Activated naive CD8-positive, alpha-beta T cell treated with anti-CD3 and anti-CD28 coated beads, Interleukin-2, amount 10 ng/mL, durations not matched to agents 7 days and 5 days (primary cell): ENCODE measurements at places on chromosomes 2 and 18. TPM values are rescaled to one million over a fixed set of nuclear protein-coding genes. Genes with fewer than 3 reads are reported as not detected.

GRCh38 chr2:37917281-37918228, 7.5 kb upstream of the RMDN2 start:
- H3K4me3 ChIP-seq: no peak overlapping the region
- H3K27ac ChIP-seq: no peak overlapping the region
- DNase-seq: no peak
- H3K4me1 ChIP-seq: peaks cover 7% of the 10 kb centered on the region
- H3K36me3 ChIP-seq: peaks cover 1% of the 10 kb centered on the region
- H3K27me3 ChIP-seq: peaks cover 34% of the 10 kb centered on the region

GRCh38 chr2:240211598-240212424, 71.4 kb upstream of the OTOS start:
- H3K4me3 ChIP-seq: no peak overlapping the region
- no peaks in the 10 kb centered on the region for H3K27me3 ChIP-seq
- no peaks in the 10 kb centered on the region for H3K4me1 ChIP-seq
- no peaks in the 10 kb centered on the region for H3K36me3 ChIP-seq
- H3K27ac ChIP-seq: no peak overlapping the region
- no peak for DNase-seq

DNA sequence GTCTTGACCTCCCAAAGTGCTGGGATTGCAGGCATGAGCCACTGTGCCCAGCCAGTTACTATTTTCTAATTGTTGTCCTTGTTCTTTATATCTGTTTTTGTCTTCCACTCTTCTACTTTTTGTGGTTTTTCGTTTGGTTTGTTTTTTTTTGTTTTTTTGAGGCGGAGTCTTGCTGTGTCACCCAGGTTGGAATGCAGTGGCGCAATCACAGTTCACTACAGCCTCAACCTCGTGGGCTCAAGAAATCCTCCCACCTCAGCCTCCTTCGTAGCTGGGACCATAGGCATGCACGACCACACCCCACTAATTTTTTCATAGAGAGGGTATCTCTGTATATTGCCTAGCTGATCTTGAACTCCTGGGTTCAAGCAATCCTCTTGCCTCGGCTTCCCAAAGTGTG, 100.7 kb downstream of the EHBP1 start:
- no peaks in the 10 kb centered on the region for H3K27me3 ChIP-seq
- H3K4me1 ChIP-seq: peaks cover 12% of the 10 kb centered on the region
- DNase-seq: no peak
- peaks cover 16% of the 10 kb centered on the region for H3K36me3 ChIP-seq

- no peak overlapping the region for H3K27ac ChIP-seq
- no peaks in the 10 kb centered on the region for H3K36me3 ChIP-seq
- DNase-seq: no peak
- no peaks in the 10 kb centered on the region for H3K4me1 ChIP-seq
These were observed 154.1 kb downstream of the FHOD3 start for GRCh38 chr18:36451454-36452251.

RAX gene
- total RNA-seq: not detected

GRCh38 chr2:86056590-86057331, 48.9 kb downstream of the POLR1A start:
- H3K27ac ChIP-seq: no peak overlapping the region
- DNase-seq: no peak
- H3K27me3 ChIP-seq: no peaks in the 10 kb centered on the region
- no peak overlapping the region for H3K4me3 ChIP-seq
- peaks cover 42% of the 10 kb centered on the region for H3K36me3 ChIP-seq

GKN2 gene
- total RNA-seq: not detected

SP110 gene
- 153 TPM for total RNA-seq

DNA sequence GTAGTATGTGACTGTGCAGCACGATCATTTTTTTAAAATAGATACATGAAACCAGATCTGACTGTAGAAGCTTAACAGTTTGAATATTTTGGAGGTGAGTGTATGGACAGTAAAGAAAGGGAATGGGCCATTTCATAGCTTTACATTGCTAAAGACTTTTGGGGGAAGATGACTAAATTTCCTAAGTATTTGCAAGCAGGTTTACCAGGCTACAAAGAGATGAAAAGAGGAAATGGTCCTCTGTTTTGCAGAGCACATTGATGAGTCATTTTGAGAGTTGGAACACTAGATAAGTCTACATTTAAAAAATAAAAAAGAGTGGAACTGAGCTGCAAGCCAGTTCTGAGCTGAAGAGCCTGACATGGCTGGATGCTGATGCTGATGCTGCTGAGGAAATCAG, 115.7 kb upstream of the LRATD1 start:
- H3K27ac ChIP-seq: no peak overlapping the region
- no peaks in the 10 kb centered on the region for H3K36me3 ChIP-seq
- H3K4me1 ChIP-seq: no peaks in the 10 kb centered on the region
- no peaks in the 10 kb centered on the region for H3K27me3 ChIP-seq
- no peak overlapping the region for H3K4me3 ChIP-seq

GRCh38 chr2:144705328-144706245, 185.7 kb upstream of the ZEB2 start:
- H3K27ac ChIP-seq: no peak overlapping the region
- no peaks in the 10 kb centered on the region for H3K27me3 ChIP-seq
- H3K36me3 ChIP-seq: no peaks in the 10 kb centered on the region
- no peak for DNase-seq
- H3K4me3 ChIP-seq: no peak overlapping the region

GRCh38 chr2:127381762-127382161, 6.0 kb downstream of the MAP3K2 start:
- H3K4me1 ChIP-seq: peaks cover 39% of the 10 kb centered on the region
- no peak overlapping the region for H3K27ac ChIP-seq
- no peak for DNase-seq

CDCA7 gene
- total RNA-seq: 81.5 TPM

DNA sequence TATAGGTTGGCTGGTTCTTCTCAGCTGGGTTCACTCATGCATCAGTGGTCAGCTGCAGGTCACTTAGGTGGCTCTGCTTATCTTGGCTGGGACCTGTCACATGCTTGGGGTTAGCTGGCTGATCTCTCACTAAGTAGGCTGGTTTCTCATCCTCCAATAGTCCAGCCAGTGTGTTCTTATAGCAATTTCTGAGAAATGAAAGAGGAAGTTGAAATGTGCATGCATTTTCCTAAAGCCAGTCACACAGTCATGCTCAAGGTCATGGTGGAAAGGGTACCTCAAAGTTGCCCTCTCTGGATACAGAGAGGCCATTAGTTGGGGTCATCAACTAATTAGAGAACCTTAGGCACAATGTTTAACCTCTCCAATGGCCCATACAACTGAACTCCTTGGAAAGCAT, 64.4 kb downstream of the KLHL29 start:
- peaks cover 24% of the 10 kb centered on the region for H3K4me1 ChIP-seq
- H3K27ac ChIP-seq: no peak overlapping the region
- H3K36me3 ChIP-seq: no peaks in the 10 kb centered on the region
- peaks cover 35% of the 10 kb centered on the region for H3K27me3 ChIP-seq
- no peak overlapping the region for H3K4me3 ChIP-seq

GRCh38 chr18:49243391-49243790, 217.1 kb downstream of the DYM start:
- H3K4me1 ChIP-seq: peaks cover 4% of the 10 kb centered on the region
- no peaks in the 10 kb centered on the region for H3K27me3 ChIP-seq
- H3K27ac ChIP-seq: no peak overlapping the region

SPATA3 gene
- not detected for total RNA-seq

GRCh38 chr18:7164323-7165004, 46.9 kb upstream of the LAMA1 start:
- H3K4me3 ChIP-seq: no peak overlapping the region
- H3K4me1 ChIP-seq: no peaks in the 10 kb centered on the region
- H3K36me3 ChIP-seq: no peaks in the 10 kb centered on the region
- H3K27me3 ChIP-seq: no peaks in the 10 kb centered on the region
- H3K27ac ChIP-seq: no peak overlapping the region

- no peaks in the 10 kb centered on the region for H3K36me3 ChIP-seq
- H3K27ac ChIP-seq: no peak overlapping the region
- H3K4me3 ChIP-seq: no peak overlapping the region
- no peak for DNase-seq
- peaks cover 3% of the 10 kb centered on the region for H3K4me1 ChIP-seq
- H3K27me3 ChIP-seq: peaks cover 15% of the 10 kb centered on the region
These were observed 98.2 kb upstream of the MAP3K20 start for GRCh38 chr2:172977270-172978062.

GRCh38 chr2:128315122-128315828, 3.4 kb downstream of the HS6ST1 start:
- H3K27ac ChIP-seq: peak overlapping the region; percentile 12
- H3K4me3 ChIP-seq: no peak overlapping the region
- peaks cover 22% of the 10 kb centered on the region for H3K4me1 ChIP-seq

- peaks cover 9% of the 10 kb centered on the region for H3K36me3 ChIP-seq
- no peak overlapping the region for H3K27ac ChIP-seq
- DNase-seq: no peak
- no peaks in the 10 kb centered on the region for H3K4me1 ChIP-seq
These were observed 22.1 kb downstream of the MFF start for GRCh38 chr2:227347117-227347516.

DNA sequence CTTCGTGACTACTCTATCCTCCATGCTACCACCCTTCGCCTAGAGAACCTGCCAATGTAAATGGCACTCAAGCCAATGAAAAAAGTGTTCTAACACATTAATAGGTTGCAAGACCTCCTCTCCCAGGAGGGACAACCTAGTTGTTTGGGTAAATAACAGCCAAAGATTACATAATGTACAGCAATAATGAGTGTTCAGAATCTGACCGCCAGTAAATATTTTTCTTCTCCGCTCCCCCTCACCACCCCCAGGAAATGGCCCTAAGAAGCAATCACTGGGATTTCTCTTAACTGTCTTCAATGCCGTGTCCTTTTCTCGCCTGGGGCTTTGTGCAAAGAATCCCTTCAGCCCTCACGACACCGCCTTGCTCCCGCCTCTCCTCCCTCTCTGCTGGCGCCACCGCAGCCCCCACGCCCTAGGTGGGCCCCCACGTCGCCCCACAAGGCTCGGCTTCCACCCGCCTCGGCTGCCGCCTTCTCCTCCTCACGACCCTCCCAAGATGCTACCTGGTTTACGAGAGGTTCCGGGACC, 458 bp downstream of the HYCC2 start:
- H3K27me3 ChIP-seq: no peaks in the 10 kb centered on the region
- peak overlapping the region; percentile 87 for H3K27ac ChIP-seq
- peak overlapping the region; percentile 90 for H3K4me3 ChIP-seq
- no peak for DNase-seq
- peaks cover 33% of the 10 kb centered on the region for H3K4me1 ChIP-seq

DNA sequence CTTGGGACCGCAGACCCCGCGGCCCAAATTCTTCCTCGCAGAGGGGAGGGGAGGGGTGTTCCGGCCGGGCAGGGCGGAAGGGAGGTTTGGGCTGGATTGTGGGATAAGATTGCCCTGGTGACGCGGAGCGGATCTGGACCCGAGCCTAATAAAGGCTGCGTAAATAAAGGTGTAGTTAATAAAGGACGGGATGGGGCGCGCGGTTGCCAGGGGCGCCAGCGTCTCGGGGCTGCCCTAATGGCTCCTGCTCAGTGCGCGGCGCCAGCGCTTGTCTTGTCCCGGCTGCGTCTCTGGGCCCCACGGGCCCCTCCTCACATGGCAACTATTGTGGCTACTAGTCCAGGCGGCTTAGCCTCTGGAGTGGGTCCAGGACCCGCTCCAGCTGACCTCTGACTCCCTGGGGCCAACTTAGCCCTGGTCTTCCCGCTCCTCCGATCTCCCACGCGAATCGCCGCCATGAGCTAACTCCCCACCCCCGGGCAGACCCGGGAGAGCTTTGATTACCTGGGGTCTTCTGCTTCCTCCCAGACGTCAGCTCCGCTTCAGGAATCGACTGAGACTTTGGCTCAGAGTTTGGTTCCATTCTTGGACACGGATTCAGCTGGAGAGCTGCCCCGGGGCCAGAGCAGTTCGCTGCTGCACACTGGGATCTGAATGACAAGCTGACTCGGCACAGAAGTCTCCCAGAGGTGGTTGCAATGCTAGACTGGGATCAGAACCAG, 36.5 kb downstream of the SLC25A52 start:
- DNase-seq: peak; percentile 30
- peak overlapping the region; percentile 73 for H3K4me3 ChIP-seq
- no peaks in the 10 kb centered on the region for H3K36me3 ChIP-seq
- H3K27ac ChIP-seq: no peak overlapping the region
- H3K27me3 ChIP-seq: peaks cover 32% of the 10 kb centered on the region

- H3K36me3 ChIP-seq: peaks cover 5% of the 10 kb centered on the region
- peaks cover 11% of the 10 kb centered on the region for H3K4me1 ChIP-seq
- H3K4me3 ChIP-seq: peak overlapping the region; percentile 64
- H3K27me3 ChIP-seq: peaks cover 12% of the 10 kb centered on the region
These were observed 5.4 kb upstream of the CRYGC start for GRCh38 chr2:208134928-208135586.

GNAL gene
- total RNA-seq: not detected

DNA sequence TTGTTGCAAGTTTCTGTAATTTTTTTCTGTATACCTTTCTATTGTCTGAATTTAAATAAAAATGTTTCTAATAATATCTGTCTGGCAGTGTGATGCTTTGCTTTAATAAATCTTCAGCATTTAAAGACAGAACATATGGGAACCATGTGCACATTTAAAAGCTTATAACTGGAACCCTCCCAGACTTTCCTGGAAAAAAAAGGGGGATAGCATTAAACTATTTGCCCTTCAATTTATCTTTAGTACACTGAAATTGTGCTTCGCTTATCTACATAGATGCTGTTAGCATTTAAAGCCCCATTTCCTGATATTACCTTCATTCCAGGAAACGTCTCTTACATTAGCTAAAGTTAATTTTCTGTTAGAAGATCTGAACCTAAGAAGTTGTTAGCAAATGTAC, 64.6 kb downstream of the ZC3H6 start:
- no peak overlapping the region for H3K27ac ChIP-seq
- H3K4me1 ChIP-seq: peaks cover 4% of the 10 kb centered on the region
- no peak for DNase-seq
- no peaks in the 10 kb centered on the region for H3K36me3 ChIP-seq
- no peak overlapping the region for H3K4me3 ChIP-seq
- no peaks in the 10 kb centered on the region for H3K27me3 ChIP-seq

GRCh38 chr2:42754021-42754775, 9.7 kb downstream of the OXER1 start:
- H3K36me3 ChIP-seq: no peaks in the 10 kb centered on the region
- DNase-seq: no peak
- no peaks in the 10 kb centered on the region for H3K27me3 ChIP-seq
- H3K27ac ChIP-seq: no peak overlapping the region
- peaks cover 13% of the 10 kb centered on the region for H3K4me1 ChIP-seq

DNA sequence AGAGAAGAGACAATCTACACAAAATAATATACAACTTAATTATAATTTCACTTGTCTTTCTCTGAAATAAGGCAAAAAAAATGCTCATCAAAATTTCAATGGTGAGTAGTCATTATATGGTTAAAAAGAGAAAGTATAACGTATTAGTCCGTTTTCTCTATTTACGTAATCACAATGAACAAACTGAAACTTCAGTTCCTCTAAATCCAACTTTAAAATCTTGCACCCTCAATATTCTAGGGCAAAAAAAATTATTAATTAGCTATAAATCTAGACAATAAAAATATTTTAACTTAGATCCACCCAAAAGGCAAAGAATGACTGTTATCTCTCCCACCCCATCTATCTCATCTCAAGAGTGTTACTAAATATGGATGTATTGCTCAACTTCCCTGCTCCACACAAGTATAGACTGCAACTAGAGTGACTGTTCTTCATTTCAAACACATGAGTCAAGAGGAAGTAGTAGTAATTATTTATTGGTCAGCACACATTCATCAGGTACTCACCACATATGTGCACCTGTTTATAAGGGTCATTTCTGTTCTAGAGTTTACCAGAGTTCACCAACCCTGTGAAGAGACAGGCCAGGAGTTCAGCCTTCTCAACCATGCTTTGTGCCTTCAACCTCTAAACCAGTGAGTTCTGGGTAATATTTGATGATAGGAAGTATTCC, 36.4 kb downstream of the STK39 start:
- peak overlapping the region; percentile 11 for H3K4me3 ChIP-seq
- peaks cover 27% of the 10 kb centered on the region for H3K36me3 ChIP-seq
- no peak for DNase-seq
- H3K27me3 ChIP-seq: no peaks in the 10 kb centered on the region
- no peak overlapping the region for H3K27ac ChIP-seq

TRIM43 gene
- not detected for total RNA-seq

COL4A4 gene
- not detected for total RNA-seq
